HS-5 (cell line): ENCODE measurements at places on chromosomes 3 and 15.

- DNase-seq: peak; percentile 31
Measured at GRCh38 chr3:100602506-100603444, 6.6 kb upstream of the ADGRG7 start.

- DNase-seq: peak; percentile 98
Measured at GRCh38 chr3:106728315-106729098, 648.7 kb upstream of the CCDC54 start.

GRCh38 chr3:183410280-183410679 is 18.1 kb downstream of the MCF2L2 start:
- no peak for DNase-seq

- no peak for DNase-seq
Measured at GRCh38 chr3:42690191-42690590, 4.9 kb downstream of the KLHL40 start.

DNA sequence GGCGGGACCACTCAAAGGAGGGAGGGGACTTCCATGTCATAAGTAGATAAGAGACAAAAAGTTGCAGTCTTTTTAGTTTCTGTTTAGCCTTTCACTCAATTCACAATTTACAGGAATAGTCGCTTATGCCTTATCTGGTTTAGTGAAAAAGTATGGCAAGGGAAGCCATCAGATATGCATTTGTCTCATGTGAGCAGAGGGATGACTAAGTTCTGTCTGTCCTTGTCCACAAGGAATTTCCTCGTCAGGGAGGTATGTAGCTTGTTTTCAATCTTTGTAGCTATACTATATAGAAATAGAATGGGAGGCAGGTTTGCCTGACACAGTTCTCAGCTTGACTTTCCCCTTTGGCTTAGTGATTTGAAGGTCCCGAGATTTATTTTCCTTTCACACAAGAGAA is 882.8 kb downstream of the NAALADL2 start:
- DNase-seq: no peak

DNA sequence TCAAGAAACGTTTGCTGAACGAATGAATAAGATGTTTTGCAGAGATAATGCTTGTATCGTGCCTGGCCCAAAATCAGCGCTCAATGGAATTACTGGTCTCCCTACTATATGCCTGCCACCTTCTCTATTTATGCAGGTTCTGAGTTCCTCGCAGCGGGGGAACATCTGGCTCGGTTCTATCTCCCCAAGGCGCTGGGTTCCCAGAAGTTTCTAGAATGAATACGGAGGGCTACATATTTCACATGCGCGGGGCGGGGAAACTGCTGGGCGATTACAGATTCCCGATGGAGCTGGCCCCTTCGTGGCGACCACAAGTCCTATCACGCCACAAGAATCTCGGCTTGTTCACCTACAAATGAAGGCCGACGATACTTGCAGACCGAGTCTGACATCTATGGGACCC is 411 bp upstream of the EIF2B5 start:
- DNase-seq: no peak

DNA sequence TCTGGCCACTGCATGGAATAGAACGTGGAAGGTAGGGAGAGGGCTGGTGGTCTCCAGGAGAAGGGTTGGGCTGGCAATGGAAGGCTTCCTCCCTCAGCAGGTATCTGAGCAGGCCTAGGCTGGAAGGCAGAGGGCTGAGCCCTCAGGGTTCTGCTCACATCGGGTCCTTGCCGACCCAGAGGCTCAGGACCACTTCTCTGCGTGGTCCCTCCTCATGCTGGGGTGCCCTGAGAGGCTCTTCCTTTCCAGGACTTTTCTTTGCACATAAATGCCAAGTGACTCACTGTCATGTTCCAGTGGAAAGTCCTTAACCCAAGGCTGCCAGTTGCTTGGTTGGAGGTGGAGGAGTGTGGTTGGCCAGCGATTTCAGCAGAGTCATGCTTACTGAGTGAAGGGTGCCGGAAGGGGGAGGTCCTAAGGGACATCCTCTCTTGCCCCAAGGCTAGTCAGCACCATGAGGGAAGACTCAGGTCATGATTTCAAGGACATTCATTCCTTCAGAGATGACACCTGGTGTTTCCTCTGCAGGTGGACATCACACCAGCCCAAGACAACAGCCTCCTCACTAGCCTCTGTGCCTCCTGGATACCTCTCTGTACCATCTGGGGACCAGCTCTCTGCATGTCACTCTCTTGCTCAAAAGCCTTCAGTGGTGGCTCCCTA is 8.2 kb downstream of the SLC6A6 start:
- peak; percentile 61 for DNase-seq

DNA sequence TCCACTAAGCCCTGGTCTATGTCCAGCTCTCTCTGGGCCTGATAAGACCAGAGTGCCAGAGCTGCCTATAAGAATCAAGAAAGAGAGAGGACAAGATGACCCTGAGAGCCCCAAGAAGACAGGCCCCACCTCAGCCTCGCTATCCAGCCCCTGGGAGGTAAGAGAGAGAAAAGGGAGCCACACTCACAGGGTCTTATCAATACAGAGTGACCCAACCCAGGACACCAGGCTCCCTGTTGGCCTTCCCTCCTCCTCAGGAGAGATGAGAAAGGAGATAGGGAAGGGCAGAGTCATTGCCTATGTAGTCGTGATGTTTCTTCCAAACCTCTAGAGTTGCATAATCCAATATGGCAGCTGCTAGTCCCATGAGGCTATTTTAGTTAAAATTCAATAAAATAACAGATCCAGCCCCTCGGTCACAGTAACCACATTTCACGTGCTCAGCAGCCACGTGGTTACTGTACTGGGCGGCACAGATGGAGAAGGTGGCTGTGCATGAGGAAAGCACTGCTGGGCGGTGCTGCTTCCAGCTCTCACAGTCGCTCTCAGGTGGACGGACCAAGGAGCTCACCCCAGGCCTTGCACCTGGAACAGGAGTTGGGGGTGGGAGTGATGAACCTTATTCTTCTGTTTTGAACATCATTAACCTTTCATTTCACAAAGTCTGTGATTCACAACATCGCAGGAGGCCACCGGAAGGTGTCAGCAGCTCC is 525.8 kb downstream of the SHQ1 start:
- DNase-seq: no peak

GRCh38 chr3:23479026-23479425 is 275.9 kb downstream of the UBE2E2 start:
- no peak for DNase-seq

GRCh38 chr3:101695779-101696372 is 9.4 kb upstream of the RPL24 start:
- DNase-seq: no peak

- DNase-seq: no peak
Measured at GRCh38 chr15:86377914-86378313, 298.2 kb downstream of the AGBL1 start.

DNA sequence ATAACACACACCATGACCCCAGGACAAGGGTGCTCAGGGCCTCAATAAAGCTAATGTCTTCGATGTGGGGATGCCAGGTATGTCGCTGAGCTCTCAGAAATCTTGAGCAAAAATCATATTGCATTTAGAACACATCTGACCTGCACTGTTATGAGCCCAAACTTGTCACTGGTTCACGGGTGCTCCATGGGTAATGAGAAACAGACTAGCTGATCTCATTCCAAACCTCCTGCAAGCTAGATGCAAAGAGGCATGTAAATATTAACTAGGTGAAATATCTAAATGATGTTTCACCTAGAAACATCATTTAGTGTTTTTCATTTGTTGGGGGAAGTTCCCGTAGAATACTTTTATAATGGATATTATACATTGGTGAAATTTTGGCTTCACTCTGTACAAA is 549.4 kb downstream of the OCA2 start:
- no peak for DNase-seq

DNA sequence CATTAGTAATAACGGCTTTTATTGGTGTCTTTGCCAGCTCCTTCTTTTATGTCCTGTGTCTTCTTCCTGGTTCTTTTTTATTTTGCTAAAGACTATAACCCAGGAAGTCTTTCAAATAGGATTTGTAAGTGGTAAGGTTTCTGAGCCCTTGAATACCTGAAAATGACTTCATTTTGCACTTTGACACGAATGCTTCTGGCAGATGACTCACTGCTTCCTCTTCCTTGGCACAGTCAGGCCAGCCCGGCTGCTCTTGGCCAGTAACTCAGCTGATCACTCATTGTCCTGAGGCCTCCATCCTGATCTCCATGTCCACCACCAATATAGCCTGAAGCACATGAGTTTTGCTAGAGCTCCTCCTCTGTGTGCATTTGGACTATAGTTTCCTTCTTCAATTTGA is 48.7 kb upstream of the NR2E3 start:
- DNase-seq: peak; percentile 72

DNA sequence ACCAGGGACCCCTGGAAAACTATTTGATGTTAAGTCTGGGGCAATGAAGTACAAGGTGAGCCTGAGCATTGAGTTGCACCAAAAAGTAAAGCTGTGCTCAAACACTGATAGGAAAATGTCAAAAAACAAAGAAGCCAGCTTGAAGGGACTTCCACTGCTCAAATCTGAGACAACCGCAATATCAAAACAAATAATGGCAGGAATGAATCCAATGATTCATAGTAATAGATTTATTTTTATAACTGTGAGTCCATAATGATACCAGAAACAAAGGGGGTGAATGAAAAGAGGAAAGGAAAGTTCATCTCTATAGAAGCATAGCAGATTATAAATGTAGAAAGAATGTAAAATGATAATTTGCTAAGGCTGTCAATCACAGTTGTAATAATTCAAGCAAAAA is 237.3 kb upstream of the ZBTB20 start:
- DNase-seq: no peak

- DNase-seq: no peak
Measured at GRCh38 chr15:77784361-77785292, 151.9 kb upstream of the LINGO1 start.

- no peak for DNase-seq
Measured at GRCh38 chr3:194138732-194139070, 2.8 kb downstream of the HES1 start.

GRCh38 chr3:51686512-51687215 is 15.6 kb downstream of the TEX264 start:
- DNase-seq: no peak

GRCh38 chr15:95948411-95948810 is 382.1 kb upstream of the NR2F2 start:
- no peak for DNase-seq

DNA sequence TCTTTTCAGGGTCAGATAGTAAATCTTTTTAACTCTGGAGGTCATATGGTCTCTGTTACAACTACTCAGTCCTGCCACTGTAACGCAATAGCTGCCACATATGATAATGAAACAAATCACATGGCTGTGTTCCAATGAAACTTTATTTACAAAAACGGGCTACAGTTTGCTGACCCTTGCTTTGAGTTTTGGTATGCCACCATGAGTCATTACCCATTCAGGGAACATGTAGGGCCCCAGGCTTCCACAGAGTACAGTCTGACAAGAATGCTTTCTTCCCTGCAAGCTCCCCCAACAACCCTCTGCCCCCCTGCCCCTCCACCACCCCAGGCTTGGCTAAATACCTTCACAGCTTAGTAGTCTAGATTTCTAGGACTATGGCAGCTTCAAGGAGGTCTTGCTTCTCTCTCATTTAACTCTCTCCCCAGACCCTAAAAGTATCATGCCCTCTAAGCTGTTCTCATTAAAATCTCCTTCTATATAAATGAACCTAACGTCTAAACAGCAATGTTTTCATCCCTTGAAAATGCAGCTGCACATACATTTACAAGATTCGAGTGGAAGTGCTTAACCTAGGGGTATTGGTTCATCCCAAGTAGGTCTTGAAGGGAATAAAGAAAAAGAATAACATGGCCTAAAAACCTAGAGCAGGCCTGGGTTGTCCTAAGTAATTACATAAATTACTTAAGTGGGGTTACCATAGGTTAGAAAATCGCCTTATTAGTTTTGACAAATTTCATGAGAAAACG is 117.8 kb upstream of the PRICKLE2 start:
- DNase-seq: peak; percentile 61

DNA sequence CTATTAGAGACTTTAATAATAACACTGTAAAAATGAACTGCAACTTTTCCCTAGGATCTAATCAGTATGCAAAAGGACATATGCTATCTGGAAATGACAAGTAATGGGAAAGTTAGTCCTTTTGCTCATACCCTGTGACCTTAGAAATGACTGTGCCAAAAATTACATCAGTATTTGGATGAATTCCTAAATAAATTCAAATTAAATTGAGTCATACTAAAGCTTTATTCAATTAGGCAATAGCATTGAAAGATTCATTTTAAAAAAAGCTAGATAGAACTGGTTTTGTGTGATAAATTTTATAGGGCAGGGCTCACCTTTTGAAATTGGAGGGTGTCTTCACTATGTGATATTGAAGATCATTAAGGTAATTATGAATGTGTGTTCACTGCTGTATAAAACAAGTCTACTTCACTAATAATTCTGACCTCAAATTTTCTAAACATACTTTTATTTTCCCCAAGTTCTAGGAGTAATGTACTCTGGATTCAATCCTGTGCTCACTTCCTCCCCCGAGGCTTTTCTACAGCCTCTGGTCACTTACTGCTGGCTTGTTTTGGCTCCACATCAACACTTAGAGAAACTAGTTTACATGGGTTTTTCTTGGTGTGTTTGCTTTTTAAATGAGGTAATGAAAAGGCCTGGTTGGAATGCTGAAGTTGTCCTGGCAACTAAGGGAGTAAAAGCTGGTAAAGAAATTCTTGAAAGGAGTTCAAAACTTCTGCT is 44.4 kb upstream of the SPTSSB start:
- peak; percentile 49 for DNase-seq

DNA sequence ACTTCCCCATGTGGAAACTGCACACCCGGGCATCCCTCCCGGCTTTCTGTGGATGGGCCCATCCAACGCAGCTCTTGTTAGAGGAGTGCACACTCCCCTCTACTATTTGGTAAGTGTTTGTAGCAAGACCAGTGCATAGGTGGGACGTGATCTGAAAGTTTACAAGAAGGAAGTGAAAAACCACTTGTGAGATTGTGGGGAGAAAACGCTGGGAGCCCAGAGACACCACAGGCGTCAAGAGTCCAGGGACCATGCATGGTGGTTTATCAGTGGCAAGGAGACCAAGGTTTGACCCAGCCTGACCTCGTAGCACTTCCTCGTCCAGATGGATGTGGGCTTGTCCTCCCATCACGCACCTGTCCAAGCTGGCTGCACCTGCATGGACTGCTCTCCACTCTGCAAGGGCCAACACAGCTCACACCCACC is 51.6 kb downstream of the ATP10A start:
- no peak for DNase-seq

GRCh38 chr3:155392138-155392537 is 98.7 kb upstream of the STRIT1 start:
- no peak for DNase-seq

DNA sequence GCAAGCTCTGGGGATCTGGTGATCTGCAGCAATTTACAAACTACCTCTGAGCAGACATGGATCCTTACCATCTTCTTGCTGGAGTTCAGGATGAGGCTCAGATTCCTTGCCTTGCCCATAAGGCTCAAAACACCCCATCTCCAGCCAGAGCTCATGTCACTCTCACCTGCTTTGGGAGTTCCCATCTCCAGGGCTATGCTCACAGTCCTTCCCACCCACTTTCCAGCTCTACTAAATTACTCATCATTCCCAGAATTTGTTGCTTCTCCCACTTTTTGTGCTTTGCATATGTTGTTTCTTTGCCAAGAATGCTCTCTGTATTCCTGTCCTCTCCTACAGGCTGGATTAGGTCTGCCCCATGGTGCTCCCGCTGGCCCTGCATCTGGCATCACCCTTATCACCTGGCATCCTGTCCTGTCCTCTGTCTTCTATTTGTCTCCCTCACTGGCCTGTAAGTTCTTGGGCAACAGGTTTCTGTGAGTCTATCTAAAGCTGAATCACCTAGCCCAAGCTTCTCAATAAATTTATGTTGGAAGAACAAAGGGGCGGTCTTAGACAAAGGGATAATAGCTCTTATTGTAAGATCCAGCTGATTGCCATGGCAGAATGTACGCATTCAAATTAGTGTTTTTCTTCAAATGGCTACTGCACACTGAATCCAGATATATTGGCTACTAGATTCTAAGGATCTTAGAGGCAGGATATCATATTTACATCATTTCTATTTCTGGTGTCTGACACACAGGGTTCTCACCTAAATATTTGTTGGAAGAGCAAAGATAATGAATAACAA is 179.2 kb downstream of the CLSTN2 start:
- DNase-seq: no peak
